ENCODE measurements at places on chromosomes 1 and 21.

GRCh38 chr21:45142469-45143308 is 68.3 kb downstream of the ADARB1 start:
- peak; percentile 71 for DNase-seq

GRCh38 chr1:164054331-164054730 is 504.7 kb upstream of the PBX1 start:
- no peak for DNase-seq

DNA sequence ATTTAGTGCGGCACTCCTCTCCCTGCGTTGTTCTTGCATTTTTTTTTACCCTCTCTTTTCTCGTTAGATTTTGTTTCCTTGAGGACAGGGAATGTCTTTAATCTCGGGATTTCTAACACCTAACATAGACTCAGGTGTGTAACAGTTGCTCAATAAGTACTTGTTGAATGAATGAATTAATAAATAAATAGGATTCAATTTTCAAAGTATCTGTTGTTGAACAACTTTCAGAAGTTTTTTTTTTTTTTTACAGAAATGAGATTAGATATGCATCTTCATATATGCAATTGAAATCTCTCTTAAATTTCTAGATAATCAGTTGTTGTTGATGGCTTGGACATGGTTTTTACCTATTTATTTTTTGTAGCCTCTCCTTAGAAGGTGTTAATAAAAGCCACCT is 83.1 kb downstream of the ROR1 start:
- DNase-seq = no peak

DNA sequence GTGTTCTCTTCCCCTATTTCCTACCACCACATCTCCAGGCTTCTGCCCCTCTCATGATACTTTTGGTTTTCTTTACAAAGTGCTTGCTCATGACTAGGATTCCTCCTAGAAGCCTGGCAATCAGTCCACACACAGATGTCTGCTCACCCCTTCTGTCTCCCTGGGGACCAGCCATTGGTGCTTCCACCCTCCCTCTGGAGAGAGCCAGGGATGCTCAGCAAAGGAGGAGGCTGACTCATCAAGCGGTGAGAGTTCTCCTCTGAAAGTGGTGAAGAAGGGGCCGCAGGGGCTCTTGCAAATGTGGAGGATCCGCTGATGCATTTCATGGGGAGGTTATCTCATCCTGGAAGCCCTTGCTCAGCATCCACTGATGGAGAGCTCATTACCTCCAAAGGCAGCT is 14.5 kb downstream of the NT5C1A start:
- DNase-seq = no peak

- no peak for DNase-seq
These were observed 26.7 kb downstream of the CFH start for GRCh38 chr1:196678510-196678884.

GRCh38 chr1:111236806-111237205 is 9.3 kb downstream of the CHI3L2 start:
- DNase-seq = no peak

GRCh38 chr21:28687586-28687985 is 305.1 kb downstream of the LTN1 start:
- DNase-seq = no peak

DNA sequence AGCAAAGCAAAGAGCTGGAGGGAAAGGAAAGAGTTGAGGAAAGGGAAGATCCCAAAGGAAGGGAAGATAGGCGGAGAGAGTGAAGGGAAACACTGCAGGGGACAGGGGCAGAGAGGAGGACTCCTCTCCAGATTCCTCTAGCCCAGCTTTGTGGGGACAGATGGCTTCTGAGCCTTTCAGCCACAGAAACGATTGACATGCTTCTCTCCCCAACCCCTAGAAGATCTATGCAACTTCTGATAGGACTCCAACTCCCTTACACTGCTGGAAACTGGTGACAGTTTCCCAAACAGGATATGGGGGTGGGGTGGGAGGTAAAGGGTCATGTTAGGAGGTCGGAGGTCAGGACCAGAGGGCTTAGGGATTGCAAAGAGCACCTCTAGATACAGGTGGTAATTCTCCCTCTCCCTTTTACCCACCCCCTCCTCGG is 6.5 kb downstream of the MEX3A start:
- DNase-seq = no peak

GRCh38 chr1:67322442-67322841 is 14.8 kb downstream of the IL12RB2 start:
- DNase-seq = no peak

- peak; percentile 88 for DNase-seq
These were observed 14.0 kb downstream of the NES start for GRCh38 chr1:156663178-156663577.

- no peak for DNase-seq
These were observed 156.0 kb upstream of the PTBP2 start for GRCh38 chr1:96565546-96565945.
